ENCODE measurements at places on chromosomes 12 and 14.

DNA sequence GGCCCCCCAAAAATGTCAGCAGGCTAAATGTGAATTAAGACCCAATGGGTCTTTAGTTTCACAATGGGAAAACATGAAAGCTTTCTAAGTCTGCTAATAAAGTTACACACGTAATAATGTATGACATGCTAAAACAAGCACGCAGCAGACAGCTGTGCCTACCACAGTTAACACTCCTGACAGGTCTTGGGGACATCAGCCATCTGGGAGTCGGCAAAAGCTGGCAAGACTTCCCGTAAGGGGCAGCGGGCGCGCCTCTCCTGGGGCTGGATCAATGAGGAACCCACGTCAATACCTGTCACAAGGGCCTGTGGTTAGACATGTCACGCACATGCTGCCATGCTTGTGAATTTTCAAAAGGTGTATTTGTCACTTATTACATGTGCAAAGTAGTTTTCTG, 45.0 kb downstream of the ACTN1 start:
- DNase-seq: no peak

DNA sequence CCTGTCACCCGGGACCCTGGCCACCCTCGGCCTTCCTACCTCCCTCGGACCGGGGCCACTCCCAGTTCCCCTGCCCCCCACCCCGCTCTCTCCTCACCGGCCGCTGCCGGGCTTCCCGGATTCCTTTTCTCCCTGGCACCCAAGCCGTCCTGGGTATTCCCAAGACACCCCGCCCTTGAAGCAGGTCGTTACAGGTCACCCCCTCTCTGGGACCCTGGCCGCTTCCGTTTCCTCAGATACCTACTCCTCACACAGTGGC, 493 bp downstream of the NUMB start:
- no peak for DNase-seq

- DNase-seq: no peak
Observed at GRCh38 chr12:108666401-108666881, 32.7 kb upstream of the SELPLG start.

- no peak for DNase-seq
Observed at GRCh38 chr12:52585946-52586345, 12.3 kb upstream of the KRT74 start.

DNA sequence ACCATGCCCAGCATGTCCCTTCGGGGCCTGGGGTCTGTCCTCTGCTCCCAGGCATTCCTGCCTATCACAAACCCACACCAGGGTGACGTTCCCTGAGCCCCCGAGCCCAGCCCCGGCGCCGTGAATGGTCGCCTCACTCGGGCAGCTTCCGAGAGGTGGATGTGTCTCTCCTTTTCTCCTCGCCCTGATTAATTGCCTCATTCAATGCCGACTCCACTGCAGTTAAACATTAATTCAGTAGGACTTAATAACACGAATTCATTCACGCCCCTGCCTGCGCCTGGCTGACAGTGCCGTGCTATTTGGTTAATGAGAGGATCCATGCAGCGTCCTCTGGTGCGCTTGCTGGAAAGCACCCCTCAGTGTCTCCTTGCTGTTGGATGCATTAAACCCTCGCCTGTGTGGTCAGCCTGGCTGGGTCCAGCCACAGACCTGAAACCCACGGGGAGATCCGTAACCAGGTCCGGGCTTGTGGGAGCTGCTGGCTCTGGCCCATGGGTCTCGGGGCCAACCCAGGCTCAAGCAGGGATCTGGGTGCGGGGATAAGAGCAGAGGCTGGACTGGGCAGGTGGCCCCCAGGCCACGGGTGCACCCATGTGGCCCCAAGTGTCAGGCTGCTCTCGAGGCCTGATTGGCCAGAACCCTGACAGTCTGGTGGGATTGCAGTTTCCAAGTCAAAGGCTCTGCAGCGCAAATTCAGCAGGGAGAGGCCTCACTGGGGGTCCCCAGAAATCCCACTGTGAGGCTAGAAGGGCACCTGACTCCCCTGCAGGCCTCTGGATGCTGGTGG, 55.4 kb downstream of the FBRSL1 start:
- DNase-seq: no peak

DNA sequence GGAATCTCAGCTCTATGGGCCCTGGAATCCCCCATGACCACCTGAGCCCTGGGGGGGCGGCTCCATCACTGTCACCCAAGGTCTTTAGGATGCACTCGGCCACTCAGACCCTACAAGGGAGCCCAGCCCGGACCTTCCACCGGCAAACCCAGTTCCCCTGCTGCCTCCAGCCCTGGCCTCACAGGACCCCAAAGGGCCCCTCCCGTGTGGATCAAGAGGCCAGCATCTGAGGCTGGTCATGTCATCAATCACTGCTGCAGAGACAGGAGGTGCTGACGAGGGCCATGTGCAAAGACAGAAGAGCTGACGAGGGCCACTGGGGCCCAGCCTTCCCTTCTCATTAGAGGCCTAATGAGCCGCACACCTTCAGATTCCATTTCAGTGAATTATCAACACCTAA, 39.0 kb upstream of the SFSWAP start:
- no peak for DNase-seq

DNA sequence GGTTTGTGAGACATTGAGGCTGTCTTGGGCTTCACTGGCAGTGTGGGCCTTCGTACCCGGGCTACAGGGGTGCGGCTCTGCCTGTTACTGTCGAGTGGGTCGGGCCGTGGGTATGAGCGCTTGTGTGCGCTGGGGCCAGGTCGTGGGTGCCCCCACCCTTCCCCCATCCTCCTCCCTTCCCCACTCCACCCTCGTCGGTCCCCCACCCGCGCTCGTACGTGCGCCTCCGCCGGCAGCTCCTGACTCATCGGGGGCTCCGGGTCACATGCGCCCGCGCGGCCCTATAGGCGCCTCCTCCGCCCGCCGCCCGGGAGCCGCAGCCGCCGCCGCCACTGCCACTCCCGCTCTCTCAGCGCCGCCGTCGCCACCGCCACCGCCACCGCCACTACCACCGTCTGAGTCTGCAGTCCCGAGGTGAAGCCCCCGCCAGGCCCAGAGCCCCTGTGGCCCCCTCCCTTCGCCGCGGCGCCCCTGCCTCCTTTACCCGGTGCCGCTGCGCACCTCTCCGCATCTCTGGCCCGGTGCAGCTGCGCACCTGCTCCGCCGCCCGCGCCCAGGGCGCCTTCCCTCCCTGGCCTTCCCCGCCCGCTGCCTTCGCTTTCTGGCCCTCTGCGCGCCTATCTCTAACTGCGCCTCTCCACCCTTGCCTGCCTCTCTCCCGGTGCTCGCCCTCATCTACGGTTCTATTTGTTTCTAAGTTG, at the start of gene ENO2:
ENO2 (plus strand) TSS at position 335 of the 701 bp plus-strand sequence. CDS start 1,253 bp downstream, outside the sequence.
- DNase-seq: peak; percentile 83

- DNase-seq: no peak
Observed at GRCh38 chr14:102537981-102538601, 28.5 kb upstream of the ANKRD9 start.

- DNase-seq: peak; percentile 73
Observed at GRCh38 chr14:55129428-55130195, 560 bp downstream of the LGALS3 start.

- DNase-seq: no peak
Observed at GRCh38 chr14:39203659-39204606, 28.9 kb downstream of the PNN start.

DNA sequence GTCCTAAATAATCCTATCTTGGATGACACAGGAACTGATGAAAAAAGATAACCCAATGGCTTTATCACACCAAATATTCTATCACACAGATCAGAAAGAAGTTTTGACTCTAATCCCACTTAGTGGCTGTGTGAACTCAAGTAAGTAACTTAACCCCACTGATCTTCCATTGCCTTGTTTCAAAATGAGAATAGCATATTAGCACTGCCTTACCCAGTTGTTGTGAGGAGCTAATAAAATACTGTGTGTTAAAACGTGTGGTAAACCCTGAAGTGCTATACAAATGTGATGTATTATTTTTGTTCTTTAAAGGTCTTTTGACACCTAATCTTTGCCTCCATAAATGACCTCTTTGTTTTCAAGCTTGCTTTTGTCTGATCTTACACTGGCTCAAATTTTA, 60.9 kb upstream of the ARID2 start:
- DNase-seq: no peak

DNA sequence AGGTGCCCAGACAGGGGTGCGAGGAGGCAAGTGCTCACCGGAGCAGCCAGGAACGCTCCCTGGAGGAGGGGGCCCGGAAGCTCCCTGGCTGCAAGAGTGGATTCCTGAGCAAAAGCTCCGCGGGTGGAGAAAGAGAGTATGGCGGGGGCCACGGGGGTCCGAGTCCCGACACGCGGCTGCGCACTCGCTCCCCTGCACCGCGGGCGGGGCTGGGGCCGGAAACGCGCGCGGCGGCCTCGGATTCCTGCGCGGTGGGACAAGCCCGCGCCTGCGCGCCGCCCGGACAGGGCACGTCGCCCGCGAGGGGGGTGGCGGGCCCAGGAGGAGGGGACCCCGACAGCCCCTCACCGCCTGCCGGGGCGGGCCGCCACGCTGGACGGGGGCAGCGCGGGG, 27.8 kb upstream of the GPR132 start:
- DNase-seq: peak; percentile 71

DNA sequence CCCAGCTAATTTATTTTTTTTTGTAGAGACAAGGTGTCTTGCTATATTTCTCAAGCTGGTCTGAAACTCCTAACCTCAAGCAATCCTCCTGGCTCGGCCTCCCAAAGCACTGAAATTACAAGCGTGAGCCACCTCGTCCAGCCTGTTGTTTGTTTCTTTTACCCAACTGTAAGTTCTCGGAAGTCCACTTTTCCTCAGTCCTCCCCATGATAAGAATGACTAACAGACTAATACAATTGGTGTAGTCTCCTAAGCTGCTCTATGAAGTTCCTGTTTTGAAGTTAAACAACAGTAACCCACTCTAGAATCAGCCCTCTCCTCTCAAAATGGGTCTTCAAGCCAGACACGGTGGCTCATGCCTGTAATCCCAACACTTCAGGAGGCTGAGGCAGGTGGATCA, 36.5 kb downstream of the HIGD1C start:
- no peak for DNase-seq

GRCh38 chr14:64879635-64880220, at the start of gene SPTB:
Gene SPTB, minus strand, starts transcription at chr14:64879907. Its CDS starts 56,813 bp downstream, at chr14:64823094.
- DNase-seq: peak; percentile 54

GRCh38 chr14:62381311-62382070, 619.3 kb downstream of the SNAPC1 start:
- DNase-seq: no peak

- DNase-seq: peak; percentile 99
Observed at GRCh38 chr12:53675701-53676607, at the start of gene ATP5MC2. Gene ATP5MC2, minus strand, starts transcription at chr12:53676083. Its CDS starts 3,469 bp downstream, at chr12:53672614.

GRCh38 chr12:41950455-41950854, 194.2 kb downstream of the GXYLT1 start:
- no peak for DNase-seq

- DNase-seq: no peak
Observed at GRCh38 chr12:25970082-25970481, 11.6 kb downstream of the RASSF8 start.

- no peak for DNase-seq
Observed at GRCh38 chr14:102966681-102967505, 44.4 kb downstream of the AMN start.

GRCh38 chr12:13165617-13166041, 30.9 kb upstream of the EMP1 start:
- peak; percentile 50 for DNase-seq

GRCh38 chr12:130746546-130746945, 30.4 kb upstream of the RIMBP2 start:
- DNase-seq: no peak

DNA sequence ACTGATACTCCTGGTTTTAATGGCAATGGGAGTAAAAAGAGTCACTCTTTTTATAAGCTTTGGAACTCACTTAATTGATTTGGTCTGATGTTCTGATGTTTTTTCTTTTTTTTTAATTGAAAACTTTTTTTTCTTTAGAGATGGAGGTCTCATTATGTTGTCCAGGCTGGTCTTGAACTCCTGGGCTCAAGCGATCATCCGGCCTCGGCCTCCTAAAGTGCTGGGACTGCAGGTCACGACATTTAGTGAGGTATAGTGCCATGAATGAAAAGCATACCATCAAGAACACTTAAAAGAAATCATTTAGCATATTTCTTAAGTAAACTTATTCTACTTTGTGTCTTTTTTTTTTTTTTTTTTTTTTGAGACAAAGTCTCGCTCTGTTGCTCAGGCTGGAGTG, 12.7 kb upstream of the EID3 start:
- DNase-seq: no peak

GRCh38 chr14:99333841-99334635, 62.0 kb upstream of the BCL11B start:
- DNase-seq: no peak

All from B cell (primary cell).